Activated CD4-positive, alpha-beta T cell treated with anti-CD3 and anti-CD28 coated beads, Interleukin-2, Interleukin-6, amounts not matched to agents 100 ng/mL and 50 ng/mL, durations not matched to agents 16 hours and 8 hours (primary cell): ENCODE measurements at places on chromosomes 2 and 18.

DNA sequence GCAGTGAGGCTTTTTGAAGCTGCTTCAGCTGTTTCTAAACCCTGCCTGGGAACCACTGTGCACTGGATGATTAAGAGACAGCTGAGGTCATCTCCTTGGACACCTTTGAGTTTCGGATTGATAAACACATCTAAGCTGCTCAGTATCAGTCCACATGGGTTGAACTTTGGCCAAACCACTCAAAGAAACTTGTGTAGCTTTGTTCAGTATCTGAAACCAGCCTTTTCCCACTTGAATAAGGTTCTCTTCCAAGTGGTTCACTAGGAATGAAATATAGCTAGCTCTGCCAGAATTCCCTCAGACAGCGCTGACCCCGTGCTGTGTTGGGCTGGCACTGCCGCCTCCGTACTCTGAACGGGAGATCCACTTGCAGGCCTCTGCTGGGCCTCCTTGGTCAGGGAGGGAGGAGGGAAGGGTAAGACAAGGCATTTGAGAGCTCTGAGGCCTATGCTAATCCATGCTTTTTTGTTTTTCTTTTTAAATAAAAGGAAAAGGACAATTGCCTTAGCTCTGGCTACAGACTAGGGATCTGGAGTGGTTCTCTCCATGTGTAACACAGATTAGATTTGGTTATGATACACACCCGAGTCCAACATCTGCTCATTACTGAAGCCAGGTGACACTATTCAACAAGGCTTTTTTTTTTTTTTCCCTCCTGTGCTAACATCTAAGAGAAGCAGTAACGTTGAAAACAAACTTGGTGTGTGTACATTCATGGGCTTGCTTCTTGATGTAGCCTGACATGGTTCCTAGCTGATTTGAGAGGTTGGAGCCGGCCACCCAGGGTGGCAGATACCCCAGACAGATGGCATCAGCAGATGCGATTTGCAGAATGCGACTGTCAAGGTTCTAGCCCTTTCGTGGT is 67.7 kb downstream of the NCK2 start:
- DNase-seq: no peak

- no peak for DNase-seq
These were observed 72.8 kb downstream of the HNMT start for GRCh38 chr2:138037090-138037489.

DNA sequence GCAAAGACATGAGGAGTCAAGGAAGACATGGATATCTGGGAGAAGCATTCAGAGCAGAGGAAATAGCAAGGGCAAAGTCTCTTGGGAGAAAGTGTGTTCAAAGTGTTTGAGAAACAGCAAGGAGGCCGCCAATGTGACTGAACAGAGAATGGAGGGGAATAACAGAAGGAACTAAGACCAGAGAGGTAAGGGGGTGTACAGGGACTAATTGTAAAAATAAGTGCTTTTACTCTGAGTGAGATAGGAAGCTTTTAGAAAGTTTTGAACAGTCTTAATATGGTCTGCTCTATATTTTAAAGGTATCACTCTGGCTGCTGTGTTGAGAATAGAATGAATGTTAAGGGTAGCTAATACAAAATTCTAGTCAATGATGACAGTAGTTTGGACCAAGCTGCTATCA is 6.8 kb upstream of the CREB1 start:
- DNase-seq: no peak

GRCh38 chr18:6444466-6445228 is 29.9 kb upstream of the L3MBTL4 start:
- no peak for DNase-seq

DNA sequence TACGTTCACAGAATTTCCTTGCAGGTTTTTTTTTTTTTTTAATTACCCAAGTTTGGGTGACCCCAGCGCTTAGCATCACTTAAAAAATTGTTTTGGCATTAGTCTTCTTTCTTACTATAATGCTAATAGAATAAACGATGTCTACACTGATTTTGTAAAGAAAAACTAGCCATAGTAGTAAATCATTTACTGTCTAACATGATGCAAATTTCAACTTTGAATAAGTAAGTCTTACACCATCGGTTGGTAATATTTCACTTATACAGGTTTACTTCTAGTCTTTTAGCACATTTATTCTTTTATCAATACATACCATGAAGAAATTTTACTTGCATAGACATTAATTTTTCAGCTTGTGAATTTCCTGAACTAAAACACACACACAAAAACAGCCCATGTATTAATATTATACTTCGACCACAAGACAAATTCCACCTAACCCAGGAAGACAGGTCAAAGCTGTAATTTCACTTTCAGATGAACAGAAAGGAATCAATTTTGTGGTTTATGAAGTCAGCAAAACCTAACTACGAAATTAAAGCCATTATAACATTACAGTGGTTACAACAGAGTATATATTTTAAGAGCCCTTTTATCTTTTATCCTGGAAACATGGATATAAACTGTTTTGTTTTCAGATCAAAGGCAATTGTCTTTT is 1.9 kb downstream of the YES1 start:
- DNase-seq: peak; percentile 65

DNA sequence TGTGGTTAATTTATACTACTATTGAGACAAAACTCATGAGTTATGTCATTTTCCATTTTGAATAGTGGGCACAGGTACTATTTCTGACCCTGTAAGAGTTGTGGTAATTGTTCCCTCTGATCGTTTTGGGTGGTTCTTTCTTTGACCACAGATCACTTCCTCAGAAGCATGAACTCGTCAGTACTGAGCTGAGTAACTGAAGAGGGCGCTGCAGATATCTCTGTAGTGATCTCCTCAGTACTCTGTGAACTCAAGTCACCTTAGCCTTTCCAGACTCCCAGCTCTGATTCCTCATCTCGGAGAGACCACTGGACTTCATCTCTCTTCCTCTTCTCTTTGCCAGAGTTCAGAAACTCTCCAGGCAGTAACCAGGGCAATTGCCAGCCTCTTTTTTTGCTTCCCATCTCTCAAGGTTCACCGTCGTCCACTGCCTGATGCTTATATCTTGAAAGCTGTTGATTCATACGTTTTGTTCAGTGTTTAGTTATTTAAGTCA is 9.4 kb upstream of the IL1RL1 start:
- peak; percentile 82 for DNase-seq

- peak; percentile 52 for DNase-seq
These were observed 9.3 kb upstream of the THADA start for GRCh38 chr2:43605079-43605655.

DNA sequence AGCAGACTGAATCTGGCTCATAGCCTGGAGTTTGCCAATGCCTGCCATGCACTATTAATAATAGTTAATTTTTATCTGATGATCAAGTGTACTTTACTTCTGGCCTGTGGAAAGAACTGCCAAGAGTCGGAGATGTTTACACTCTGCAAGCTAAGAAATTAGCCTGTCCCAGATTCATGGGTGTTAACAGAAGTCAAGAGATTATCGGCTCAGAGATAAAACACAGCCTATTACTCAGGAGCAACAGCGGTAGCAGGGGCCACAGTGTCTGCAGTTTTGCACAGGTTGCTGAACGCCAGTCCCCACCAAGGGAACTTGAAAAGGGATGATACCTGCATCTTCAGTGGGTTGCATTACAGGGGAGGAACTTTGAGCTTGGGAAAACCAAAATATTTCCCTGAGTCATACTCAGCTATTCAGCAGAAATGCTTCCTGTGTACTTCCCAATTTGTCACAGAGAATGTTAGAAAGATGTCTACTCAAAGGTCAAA is 4.3 kb upstream of the ADI1 start:
- no peak for DNase-seq

GRCh38 chr18:68569936-68570335 is 145.0 kb downstream of the TMX3 start:
- no peak for DNase-seq

GRCh38 chr2:195021711-195022507 is 635.1 kb upstream of the SLC39A10 start:
- DNase-seq: no peak

GRCh38 chr2:112542984-112543661 is 858 bp downstream of the POLR1B start:
- DNase-seq: peak; percentile 36
